ENCODE measurements at places on chromosomes 2 and 18.
A peak's percentile ranks its signal among the peaks of the same experiment; 100 is the strongest.

DNA sequence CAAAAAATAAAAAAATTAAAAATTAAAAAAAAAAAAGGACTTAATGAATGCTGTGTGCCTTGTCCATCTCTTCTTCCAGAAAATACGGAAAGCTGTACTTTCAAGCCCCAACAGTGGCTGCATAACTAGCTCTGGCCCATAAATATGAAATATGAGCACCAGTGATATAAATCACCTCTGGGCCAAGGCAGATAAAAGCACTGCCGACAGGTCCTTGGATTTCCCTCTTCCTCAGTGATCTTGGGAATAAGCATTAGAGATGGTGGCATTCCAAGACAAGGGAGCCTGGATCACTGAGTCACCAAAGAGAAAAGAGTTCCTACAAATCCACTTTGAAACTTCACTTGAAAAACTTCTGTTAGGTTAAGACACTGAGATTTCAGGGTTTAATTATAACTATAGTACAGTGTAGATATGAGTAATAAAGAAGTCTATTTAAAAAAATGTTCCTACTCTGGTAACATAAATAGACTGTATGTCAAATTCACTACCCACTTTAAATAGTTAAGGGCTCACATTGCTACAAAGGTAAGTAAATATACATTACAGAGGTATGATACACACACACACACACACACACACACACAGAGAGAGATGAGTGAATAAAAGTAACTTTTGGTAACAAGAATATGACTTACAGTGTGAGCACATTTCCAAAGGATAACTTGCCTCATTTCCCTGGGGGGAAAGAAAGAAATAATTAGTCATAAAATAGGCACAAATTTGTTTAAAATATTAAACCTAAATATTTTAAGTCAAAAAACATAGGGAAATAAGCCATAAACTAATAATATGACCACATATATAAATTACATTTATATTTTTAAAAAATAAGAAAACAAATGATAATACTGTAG, 35.6 kb downstream of the PPP3R1 start:
- DNase-seq = no peak

- DNase-seq = no peak
These were observed 569.2 kb downstream of the ZEB2 start for GRCh38 chr2:143950704-143951103.

DNA sequence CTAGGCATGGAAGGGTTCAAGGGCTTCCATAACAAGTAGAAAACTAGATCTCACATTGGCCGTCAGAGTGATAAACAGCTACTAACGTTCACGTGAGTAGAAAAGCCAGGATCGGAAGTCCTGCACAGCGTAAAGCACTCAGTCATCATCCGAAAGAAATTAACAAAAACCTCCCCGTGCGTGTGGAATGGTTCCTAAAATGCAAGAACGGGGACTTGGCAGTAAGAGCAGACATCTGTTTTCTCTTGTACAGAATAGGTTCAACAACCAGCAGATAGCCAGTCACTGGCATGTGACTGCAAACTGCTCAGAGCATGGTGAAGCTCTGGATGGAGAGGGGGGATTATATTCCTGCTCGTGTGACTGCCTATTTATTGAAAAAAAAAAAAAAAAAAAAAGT, 106.9 kb upstream of the ITGB6 start:
- no peak for DNase-seq

GRCh38 chr2:169139993-169140767, 70.8 kb downstream of the DHRS9 start:
- no peak for DNase-seq

- peak; percentile 78 for DNase-seq
These were observed 49.9 kb downstream of the DGKD start for GRCh38 chr2:233404222-233404621.

DNA sequence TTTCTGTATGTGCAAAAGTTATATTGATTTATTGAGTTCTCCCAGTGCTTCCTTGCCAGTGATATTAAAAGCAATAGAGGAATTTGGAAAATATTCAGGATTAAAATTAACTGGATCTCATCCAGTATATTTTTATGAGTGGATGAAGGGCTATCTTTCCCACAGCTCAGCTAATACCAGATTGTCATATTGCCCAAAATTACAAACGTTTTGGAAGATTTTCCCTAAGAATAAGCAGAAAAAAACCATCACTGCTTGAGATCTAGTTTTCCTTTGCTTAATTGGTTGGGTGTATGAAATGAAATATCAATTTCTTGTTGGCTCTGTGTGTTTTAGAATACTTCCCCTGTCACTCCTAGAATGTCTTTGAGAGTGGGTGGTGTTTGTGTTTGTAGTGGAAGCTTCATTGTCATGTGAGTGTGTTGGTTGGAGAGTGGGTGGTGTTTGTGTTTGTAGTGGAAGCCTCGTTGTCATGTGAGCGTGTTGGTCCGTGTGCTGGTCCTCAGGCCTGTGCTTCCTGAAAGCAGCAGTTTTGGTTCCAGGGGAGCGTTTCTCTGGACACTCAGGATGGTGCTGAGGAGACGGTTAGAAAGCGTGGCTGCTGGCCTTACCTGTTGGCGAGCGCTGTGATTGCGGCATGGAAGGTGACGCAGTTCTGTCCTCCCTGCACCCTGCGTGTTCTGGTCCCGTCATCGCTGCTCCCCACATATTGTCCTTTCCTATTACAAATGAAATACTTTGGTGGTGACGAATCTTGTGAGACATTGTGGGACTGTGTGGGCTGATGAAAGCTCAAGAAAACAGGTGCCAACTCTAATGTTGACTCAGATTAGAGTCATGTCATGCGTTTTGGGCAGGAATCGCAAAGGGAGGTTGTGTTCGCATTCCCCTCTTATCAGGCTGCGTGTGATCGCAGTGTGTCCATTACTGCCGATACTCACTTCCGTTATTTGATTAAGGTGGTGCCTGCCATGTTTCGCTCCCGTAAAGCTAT, 12.4 kb downstream of the ASB1 start:
- peak; percentile 1 for DNase-seq

GRCh38 chr18:26920644-26921043, 55.1 kb upstream of the AQP4 start:
- DNase-seq = no peak

DNA sequence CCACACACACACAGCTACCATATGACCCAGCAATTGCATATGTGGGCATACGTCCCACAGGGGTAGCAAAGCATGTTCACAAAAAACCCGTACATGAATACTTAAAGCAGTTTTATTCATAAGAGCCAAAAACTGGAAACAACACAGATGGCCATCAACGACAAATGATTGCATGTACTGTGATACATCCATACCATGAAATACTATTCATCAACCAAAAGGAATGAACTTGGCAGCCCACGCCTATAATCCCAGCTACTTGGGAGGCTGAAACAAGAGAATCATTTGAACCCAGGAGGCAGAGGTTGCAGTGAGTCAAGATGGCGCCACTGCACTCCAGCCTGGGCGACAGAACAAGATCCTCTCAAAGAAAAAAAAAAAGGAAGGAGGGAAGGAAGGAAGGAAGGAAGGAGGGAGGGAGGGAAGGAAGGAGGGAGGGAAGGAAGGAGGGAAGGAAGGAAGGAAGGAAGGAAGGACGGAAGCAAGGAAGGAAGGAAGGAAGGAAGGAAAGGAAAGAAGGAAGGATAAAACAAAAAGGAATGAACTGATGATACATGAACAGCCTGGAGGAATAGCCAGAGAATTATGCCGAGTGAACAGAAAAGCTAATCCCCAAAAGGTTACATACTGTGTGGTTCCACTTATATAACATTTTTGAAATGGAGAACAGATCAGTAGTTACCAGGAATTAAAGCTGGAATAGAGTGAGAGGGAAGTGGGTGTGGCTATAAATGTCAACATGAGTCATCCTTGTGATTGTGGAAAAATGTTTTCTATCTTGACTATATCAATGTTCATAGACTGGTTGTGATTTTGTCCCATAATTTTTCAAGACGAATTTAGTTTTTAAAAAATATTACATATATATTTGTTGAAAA, 19.6 kb upstream of the YPEL5 start:
- DNase-seq = no peak

GRCh38 chr2:189486237-189486770, 45.0 kb downstream of the WDR75 start:
- no peak for DNase-seq

GRCh38 chr2:46976556-46977279, 61.1 kb upstream of the MCFD2 start:
- no peak for DNase-seq

- no peak for DNase-seq
These were observed 125.3 kb upstream of the KLF7 start for GRCh38 chr2:207290833-207291624.

DNA sequence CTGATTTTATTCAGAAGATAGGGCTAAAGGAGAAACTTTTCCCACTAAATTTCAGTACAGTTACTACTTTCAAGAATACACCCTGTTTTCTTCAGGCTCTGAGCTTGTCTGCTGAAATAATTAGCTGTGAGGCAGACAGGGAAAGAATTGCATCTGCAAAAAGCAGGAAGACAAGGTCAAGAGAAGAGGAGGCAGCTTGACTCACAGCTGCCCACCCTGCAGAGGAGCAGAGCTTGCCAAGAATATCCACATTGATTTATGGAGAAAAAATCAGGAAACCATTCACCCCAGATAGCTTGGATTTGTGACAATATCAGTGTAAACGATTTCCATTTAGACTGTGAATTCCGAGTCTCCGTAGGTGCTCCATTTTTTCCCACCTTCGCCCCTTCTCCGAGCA, 49.0 kb downstream of the ACTR2 start:
- DNase-seq = no peak

- peak; percentile 81 for DNase-seq
These were observed 2.8 kb downstream of the CNDP2 start for GRCh38 chr18:74498712-74499627.

DNA sequence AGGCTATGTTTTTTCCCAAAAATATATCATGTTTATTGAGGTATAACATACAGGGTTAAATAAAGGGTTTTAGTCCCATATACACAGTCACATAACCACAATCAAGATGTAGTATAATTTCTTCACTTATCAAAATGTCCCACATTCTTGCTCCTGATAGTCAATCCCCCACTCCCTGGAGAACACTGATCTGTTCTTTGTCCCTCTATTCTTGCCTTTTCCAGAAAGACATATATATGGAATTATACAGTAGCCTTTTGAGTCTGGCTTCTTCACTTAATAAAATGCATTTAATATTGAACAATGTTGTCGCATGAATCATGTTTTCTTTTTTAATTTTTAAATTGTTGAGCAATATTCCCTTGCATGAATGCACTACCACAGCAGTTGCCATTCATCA, 1059.7 kb downstream of the TSN start:
- DNase-seq = no peak

GRCh38 chr2:187580462-187581124, 26.4 kb upstream of the TFPI start:
- DNase-seq = no peak

GRCh38 chr18:9019135-9019534, 83.4 kb upstream of the NDUFV2 start:
- DNase-seq = no peak

GRCh38 chr2:208674919-208675318, 268.3 kb downstream of the PTH2R start:
- no peak for DNase-seq

DNA sequence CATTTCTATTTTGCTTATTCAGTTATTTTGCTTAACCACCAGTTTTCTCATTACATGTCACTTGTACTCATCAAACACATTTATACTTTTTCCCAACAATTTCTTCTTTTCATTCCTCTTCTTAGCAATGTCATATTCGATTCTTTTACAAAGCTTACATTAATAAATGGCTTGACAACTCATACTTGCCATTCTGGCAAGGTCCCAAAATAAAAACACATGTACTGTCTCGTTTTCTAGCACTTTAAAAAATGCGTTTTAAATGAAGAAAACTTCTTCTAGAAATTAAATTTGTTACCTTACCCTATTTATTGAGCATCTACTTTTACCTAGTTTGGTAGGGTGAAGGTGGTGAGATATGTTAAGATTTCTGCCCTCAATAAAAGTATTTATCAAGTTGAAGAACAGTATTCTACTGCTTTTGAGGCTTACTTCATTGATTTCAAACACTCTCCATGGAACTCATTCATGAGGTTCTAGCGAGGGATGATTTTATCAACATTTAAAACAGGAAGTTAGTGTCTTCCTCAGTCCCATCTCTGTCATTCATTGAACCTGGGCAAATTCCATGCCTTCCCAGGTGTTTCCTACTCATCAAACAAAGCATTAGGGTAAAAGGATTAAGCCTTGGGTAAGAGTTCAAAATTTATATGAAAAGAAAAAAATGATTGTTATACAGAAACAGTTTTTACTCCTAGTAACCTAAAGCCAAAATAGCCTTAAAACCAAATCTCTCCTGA, 52.6 kb downstream of the CALCRL start:
- no peak for DNase-seq

- no peak for DNase-seq
These were observed 602.9 kb upstream of the RAB6C start for GRCh38 chr2:129376426-129377077.

DNA sequence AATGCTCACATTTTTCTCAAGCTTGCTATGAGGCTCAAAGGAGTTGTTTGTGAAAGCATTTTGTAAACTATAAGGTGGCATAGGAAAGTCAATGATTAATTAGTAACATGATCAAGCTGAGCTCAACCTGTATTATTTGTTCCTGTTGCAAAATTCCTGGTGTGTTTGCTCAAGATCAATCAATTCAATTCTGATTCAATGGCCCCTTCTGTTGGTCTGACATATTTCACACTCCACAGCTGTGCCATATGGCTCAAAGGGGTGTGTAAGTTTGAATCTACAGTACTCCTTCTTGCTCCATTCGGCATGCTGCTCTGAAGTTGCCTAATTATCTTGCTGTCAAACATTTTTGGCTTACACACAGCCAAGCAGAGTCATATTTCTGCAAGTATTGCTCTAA, 341.6 kb upstream of the LRP1B start:
- DNase-seq = no peak

- DNase-seq = no peak
These were observed 45.1 kb downstream of the ATIC start for GRCh38 chr2:215356948-215357461.

GRCh38 chr2:68850524-68850923, 20.7 kb downstream of the BMP10 start:
- DNase-seq = no peak

DNA sequence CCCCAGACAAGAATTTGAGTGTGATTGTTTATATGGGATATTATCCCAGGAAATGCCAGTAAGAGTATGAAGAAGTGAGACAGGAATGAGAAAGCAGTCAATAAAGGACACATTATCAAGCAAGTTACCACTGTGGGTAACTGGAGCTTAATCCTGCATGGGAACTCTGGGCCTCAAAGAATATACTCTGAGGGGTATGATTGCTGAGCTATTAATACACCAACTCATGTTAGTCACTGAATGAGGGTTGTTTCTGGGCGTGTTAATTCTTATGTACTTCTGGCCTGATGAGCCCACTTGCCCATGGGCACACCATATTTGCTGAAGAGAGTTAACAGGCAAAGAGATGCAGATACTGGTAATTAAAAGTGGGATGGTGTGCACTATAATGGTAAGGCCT, 26.6 kb upstream of the PAIP2B start:
- DNase-seq = no peak

DNA sequence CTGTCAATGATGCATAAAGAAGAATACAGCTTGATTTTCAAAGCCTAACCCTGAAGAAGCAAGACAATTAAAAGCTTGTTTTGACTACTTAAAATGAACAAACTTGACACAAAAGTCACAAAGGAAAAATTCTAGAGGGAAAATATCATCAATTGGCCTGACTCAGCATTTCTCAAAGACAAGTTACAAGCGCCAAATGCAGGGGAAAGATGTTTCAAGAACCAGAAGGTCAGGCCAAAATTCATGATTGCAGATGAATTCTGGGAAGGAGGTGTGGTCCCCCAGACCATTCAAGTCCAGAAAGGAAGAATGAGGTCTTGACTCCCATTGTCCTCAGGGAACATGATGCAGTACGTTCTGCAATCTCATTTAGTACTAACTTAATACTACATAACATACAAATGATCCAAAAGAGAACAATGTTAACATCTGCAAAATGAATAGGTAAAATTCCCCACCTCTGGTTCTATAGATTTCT, 64.5 kb downstream of the FAM210A start:
- DNase-seq = no peak

Data from CD4-positive, alpha-beta T cell treated with Interleukin-10 for 1 hour (primary cell).